ENCODE measurements at places on chromosomes 3 and 15. TPM values are rescaled to one million over a fixed set of nuclear protein-coding genes. Genes with fewer than 3 reads are reported as not detected.

GRCh38 chr3:148901987-148902791, 37.1 kb downstream of the CPA3 start:
- peak; percentile 45 for DNase-seq

The TLR9 gene
- not detected for total RNA-seq

DNA sequence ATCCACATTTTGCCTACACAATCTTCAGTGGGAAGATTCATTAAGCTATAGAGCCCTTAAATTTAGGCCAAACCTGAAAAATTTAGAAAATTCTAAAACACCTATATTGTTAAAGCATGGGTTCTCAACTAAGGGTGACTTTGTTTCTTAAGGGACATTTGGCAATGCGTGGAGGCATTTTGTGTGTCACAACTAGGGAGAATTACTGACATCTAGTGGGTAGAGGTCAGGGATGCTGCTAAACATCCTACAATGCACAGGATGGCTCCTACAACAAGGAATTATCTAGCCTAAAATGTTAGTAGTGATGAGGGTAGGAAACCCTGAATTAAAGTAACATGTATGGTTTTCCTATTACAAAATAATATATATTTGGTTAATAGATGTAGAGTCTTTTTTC, 55.8 kb downstream of the TBC1D5 start:
- DNase-seq: peak; percentile 30

The SERPINI1 gene
- total RNA-seq: 4.4 TPM

GRCh38 chr3:185151964-185152409, 873 bp downstream of the C3orf70 start:
- peak; percentile 25 for DNase-seq

DNA sequence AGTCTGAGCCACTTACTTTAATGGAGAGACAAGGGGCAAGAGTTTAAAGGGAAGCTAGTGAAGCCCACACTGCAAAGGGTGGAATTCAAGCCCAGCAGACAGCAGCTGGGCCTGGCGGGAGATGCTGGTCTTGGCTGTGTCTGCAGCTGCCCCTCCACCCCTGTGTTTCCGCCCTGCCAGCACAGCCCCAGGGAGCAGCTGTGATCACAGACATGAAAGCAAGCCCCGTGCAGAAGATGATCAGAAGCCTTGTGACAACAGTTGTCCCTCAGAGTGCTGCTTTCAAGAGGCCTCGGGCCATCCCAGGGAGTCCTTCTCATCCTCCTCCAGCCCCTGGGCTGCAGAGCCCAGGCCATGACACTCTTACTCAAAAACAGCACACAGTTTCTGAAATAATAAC, 24.1 kb upstream of the SLC6A1 start:
- DNase-seq: no peak

The ACTL6A gene
- 265 TPM for total RNA-seq

The CPN2 gene
- not detected for total RNA-seq

DNA sequence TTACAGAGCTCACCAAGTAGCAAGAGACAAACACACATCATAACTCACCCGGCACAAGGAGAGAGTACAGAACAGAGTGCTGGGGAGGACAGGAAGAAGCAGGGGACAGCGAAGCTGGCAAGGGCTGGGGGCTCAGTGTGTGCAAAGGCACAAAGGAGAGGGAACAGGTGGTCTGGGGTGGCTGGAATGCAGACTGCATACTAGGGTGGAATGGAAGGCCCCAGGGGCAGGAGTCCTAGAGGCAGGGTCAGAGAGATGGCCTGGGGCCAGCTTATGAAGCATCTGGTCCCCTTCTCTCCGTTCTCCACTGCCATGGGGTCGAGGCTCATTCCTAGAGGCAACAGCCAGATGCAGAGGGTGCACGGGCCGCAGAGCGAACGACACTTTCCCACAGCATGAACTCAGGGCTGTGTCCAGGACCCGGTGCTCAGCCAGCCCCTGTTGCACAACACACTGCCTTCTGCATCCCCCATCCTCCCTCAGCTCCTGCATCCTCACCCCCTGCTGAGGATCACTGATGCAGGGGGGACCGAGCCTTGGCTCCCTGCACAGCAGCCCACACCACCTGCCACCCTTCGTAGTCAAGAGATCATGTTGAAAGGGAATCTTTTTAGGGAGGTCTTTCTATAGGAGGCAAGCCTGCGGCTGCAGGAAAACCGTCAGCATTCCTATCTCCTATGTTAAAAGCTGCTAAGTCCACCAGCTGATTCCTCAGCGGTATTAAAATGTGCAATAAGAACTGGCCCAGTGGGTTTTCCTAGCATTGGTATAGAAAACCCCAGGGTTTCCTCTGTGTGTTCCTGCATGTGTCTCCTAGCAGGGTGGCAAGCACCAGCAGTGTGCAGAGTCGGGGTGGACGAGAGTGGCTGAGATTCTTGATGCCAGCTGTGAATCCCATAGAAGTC, 293.5 kb downstream of the UACA start:
- no peak for DNase-seq

DNA sequence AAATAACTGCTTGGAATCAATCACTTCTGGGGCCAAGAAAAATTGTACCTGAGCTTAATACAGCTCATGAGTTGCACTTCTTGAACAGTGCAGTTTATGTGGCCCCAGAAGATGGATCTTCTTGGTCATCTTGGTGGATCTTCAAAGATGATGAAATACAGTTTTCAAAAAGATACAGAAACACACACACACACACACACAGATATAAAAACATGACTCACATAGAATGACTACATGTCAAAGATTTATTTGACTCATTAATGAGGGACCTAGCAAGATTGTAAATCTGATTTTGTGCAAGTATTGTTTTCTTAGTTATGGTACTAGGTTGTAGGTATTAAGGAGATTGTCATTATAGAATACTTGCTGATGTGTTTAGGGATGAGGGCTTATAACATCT, 32.6 kb downstream of the PDCD6IP start:
- peak; percentile 38 for DNase-seq

DNA sequence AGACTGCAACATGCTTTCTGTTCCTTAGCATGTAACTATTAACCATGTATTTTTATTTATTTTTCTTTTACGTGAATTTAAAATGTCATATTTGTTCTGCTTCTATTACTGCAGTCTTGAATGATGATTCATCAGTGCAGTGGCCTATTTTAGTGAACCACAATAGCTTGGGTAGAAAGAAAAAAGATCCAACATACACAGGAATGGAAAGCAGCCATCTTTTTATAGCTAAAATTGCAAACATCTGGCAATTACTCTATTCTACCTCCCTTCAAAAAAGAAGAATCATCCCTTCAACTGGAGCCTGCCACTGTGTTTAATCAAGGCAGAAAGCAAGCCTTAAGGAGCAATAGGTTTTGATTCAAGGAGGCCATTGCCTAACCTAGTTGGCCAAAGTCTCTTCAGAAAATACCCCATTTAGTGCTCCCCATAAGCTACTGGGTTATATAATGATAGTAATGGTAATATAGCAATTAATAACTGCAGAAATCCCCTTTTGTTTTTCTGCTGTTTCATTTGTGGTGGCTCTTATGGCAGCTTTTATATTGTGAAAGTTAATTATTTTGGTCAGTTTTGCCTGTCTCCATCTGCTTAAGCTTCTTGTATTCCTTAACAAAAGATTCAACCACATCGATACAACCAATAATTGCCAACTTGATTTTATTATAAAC, 267.3 kb downstream of the LPP start:
- DNase-seq: peak; percentile 82

- DNase-seq: no peak
Measured at GRCh38 chr15:100728371-100729201, 126.2 kb downstream of the ASB7 start.

DNA sequence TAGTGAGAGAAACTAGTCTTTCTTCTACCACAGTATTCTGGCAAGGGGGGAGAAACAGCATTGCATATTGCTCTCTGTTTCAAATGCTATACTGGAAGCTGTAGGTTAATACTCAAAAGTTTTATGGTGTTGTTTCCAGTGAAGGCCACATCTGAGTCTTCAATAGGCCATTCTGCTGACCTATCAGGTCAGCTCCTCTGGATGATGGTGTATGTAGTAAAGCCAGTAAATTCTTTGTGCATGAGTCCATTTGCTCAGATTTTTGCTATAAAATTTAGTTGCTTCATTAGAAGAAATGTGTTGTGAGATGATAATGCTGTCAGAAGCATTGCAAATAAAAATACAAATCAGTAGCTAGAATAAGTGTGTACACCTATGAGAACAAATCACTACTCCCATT, 64.9 kb upstream of the RBMS3 start:
- DNase-seq: peak; percentile 26

- DNase-seq: no peak
Measured at GRCh38 chr15:61037031-61037430, 192.1 kb downstream of the RORA start.

- peak; percentile 86 for DNase-seq
Measured at GRCh38 chr3:104629038-104629437, 737.7 kb upstream of the ALCAM start.

- DNase-seq: no peak
Measured at GRCh38 chr3:72160351-72160750, 375.4 kb upstream of the PROK2 start.

DNA sequence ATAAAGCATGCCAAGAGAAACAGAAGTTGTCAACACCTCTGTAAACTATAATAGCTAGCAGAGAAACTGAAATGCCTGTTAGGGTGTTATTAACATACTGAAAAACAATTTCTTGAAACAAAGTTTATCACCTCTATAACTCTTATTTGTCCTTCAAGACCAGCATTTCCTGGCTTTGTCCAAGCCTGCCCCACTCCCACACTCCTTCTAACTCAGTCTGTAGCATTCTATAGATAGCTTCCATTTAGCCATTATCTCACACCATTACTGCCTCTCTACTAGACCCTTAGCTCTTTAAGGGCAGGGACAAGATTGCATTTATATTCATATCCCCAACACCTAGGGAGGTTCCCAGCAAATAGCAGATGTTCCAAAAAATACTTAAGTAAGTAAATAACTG, 36.5 kb downstream of the GK5 start:
- no peak for DNase-seq

The FGD5 gene
- 0.05 TPM for total RNA-seq

GRCh38 chr3:172074032-172074431, 34.7 kb downstream of the FNDC3B start:
- no peak for DNase-seq

The HYAL1 gene
- not detected for total RNA-seq

The RASA2 gene
- 16.4 TPM for total RNA-seq

- DNase-seq: peak; percentile 71
Measured at GRCh38 chr3:170055209-170055608, 17.4 kb downstream of the GPR160 start.

GRCh38 chr3:191380001-191380400, 49.7 kb upstream of the UTS2B start:
- no peak for DNase-seq

DNA sequence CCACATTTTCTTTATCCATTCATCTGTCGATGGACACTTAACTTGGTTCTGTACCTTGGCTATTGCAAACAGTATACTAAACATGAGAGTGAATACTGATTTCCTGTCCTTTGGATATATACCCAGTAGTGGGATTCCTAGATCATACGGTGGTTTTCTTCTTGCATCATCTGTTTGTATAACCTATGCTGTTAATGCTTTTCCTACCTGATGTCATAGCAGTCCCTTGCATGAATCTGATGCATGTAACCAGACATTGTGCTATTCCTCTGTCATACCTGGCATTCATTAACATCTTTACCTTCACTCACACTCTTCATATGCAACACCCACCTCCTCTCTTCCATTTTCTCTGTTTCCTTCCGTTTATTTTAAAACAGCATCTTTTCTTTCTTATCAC, 185.2 kb downstream of the KLHL25 start:
- DNase-seq: no peak

The DMXL2 gene
- total RNA-seq: 12.6 TPM

The SLC51B gene
- not detected for total RNA-seq

GRCh38 chr3:43104660-43105595, 951 bp downstream of the POMGNT2 start:
- DNase-seq: no peak

DNA sequence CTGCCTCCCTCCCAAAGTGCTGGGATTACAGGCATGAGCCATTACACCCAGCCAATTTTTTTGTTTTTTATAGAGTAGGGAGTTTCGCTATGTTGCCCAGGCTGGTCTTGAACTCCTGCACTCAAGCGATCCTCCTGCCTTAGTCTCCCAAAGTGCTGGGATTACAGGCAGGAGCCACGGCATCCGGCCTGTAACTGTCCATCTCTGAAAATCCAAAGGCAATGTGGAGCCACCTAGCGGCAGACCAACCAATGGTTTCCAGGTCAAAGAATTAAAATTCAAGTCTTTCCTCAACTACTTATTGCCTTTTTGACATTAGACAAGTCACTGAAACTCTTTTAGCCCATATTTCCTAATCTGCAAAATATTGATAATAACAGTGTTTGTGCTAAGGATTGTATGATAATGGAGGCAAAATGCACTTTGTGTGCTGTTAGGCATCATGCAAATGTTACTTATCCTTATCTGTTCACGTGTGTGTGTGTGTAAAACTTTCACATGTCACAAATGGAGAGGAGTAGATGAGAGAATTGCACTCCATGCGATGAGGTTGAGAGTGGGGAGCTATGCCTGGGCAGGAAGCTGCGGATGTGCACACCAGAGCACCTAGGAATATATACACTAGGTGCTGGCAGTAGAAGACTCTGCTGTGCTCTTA, 48.7 kb downstream of the COL8A1 start:
- peak; percentile 64 for DNase-seq

GRCh38 chr3:143563786-143564185, 284.5 kb downstream of the SLC9A9 start:
- DNase-seq: no peak

- no peak for DNase-seq
Measured at GRCh38 chr15:101810456-101810855, 1.5 kb upstream of the OR4F15 start.

- DNase-seq: peak; percentile 33
Measured at GRCh38 chr3:13106308-13107001, 33.2 kb upstream of the IQSEC1 start.

- peak; percentile 40 for DNase-seq
Measured at GRCh38 chr3:138786788-138787271, 47.9 kb downstream of the PIK3CB start.

The MASP1 gene
- 1.2 TPM for total RNA-seq

The GOLGA8G gene
- total RNA-seq: 0.12 TPM

DNA sequence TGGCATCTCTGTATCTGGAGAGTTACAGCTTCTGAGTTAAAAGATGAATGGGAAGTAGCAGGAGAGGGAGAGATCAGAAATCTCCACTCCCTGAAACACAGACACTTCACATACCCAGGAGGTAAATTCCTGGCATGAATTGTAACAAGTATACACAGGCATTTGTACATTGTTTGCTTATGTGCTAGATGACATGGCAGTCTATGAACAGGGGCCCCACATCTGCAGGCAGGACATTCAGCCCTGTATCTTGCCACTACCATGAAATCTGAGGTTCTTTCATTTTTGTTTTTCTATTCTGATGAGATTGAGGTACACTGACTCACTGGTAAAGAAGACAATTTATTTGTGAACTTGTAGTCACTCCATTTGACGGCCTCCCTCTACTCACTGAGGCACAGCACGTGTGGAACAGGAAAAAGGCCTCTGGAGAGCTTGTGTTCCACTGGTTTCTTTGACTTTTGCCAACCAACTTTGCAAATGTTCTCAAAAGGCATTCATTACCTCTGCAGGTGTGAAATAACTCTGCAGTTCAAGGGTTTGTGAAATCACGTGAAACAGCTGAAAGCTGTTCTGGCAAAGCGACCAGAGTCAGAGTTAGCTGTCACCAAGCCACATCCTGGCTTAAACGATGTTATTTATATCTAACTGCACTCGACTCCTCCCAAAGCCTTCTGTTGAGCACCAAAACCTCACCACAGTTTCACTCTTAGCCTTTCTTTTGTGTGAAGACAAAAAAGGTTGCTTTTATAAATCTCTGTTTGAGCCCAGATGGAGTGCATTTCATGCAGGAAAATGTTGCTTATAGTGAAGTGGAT, 401.3 kb upstream of the CFAP20DC start:
- DNase-seq: peak; percentile 69

The GOLGA6A gene
- not detected for total RNA-seq

- no peak for DNase-seq
Measured at GRCh38 chr15:84836844-84837243, 19.7 kb downstream of the ALPK3 start.

The TNNC1 gene
- not detected for total RNA-seq

All from M059J (cell line).